Activated CD8-positive, alpha-beta memory T cell treated with anti-CD3 and anti-CD28 coated beads for 4 hours (primary cell): ENCODE measurements at places on chromosomes 7 and 10.

DNA sequence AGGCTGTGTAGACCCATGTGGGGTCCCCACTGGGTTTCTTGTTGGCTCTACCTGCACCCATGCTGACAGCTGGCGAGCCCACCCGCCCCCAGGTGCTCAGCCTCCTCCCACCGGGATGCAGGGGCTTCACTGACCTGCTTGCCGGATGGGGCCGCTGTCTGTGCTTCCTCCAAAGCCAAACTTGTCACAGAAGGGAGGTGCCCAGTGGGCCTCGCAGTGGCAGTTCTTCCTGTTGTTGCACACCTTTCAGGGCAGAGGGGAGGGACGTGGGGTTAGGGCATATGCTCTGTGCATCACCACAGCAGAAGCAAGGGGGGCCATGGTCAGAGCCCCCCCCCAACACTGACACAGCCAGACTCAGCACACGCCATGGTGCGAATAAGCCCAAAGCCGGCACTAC lies 146.5 kb downstream of the FANK1 start:
- DNase-seq: no peak

DNA sequence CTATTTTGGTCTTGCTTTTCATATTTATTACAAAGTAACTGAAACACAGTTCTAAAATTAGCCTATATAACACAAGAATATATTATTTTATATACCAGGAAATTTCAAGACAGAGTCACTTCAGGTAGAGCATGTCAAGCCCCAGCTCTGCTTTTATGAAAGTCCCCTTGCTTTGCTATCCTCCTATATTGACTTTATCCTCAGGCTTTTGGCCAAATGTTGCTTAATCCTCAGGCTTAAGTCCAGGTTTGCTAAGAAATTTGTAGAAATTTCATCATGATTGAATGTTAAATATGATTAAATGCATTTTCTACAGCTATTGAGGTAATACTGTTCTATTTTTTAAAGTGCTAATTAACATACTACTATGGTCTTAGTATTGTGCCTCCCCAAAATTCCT lies 227.6 kb downstream of the FZD1 start:
- no peak for DNase-seq

- no peak for DNase-seq
These were observed 34.5 kb downstream of the DOCK1 start for GRCh38 chr10:126939706-126940105.

- DNase-seq: no peak
These were observed 64.9 kb downstream of the MYL10 start for GRCh38 chr7:101563943-101564777.

GRCh38 chr10:52940921-52941320 lies 168.3 kb upstream of the MBL2 start:
- no peak for DNase-seq

- no peak for DNase-seq
These were observed 5.1 kb upstream of the FAM133B start for GRCh38 chr7:92595281-92595680.

- no peak for DNase-seq
These were observed 10.5 kb upstream of the SRPK2 start for GRCh38 chr7:105399043-105399725.

GRCh38 chr7:16822029-16822428 lies 17.2 kb upstream of the AGR2 start:
- DNase-seq: no peak

DNA sequence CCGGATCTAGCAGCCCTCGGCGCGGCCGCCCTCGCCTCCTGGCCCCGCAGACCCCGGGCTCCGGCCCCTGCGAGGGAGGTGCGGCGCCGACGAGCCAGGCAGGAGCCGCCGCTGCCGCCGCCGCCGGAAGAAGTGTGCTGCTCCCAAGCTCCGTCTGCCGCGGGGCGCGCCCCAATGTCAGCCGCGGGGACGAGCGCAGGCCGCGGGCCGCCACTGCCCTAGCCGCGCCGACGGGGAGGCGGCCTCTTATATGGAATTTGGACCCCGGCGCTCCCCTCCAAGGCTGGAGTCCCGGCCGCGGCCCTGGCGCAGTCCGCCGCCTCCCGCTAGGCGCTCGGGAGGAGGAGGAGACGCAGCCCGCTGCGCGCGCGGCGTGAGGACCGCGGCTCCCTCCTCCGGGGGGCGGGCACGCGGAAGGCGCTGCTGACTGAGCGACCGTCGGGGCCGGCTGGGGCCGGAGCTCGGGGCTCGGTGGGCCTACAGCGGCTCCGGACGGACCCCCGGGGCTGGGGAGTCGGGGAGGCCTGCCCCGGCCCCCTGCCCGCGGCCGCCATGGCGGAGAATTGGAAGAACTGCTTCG lies at the start of gene TRIM8:
Gene TRIM8 (plus strand): TSS at position 414 of the 580 bp plus-strand sequence. CDS start 139 bp downstream, at position 553.
- no peak for DNase-seq

- no peak for DNase-seq
These were observed 165.8 kb downstream of the CCSER2 start for GRCh38 chr10:84493951-84494848.

DNA sequence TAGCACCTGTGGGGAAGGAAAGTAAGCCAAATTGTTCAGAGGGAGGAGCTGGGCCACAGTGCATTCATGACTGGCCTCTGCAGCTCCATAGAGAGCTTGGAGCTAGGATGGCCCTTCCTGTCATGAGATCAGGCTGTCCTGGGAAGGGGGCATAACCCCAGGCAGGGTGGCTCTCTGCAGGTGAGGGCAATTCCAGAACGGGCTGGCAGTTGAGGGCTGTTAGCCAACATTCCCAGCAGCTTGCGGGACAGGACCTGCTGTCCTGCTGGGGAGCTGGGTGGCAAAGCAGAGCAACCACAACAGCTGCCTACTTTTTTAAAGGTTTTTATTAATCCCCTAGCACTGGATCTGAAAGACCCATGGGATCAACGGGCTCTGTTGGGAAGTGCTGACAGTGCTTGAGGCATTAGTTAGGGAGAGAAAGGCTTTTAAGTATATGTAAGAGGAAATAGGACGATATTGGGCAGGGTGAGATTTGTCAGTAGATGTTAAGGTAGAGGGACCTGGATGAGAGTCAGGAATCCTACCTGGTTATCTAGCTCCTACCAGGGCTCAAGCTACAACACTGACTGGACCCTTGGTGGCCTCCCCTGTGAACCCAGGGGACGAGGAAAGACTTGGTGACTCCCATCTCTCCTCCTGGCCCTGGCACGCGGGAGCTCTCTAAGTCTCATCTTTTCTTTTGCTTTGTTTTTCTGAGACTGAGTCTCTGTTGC lies 77.8 kb downstream of the NAMPT start:
- no peak for DNase-seq

DNA sequence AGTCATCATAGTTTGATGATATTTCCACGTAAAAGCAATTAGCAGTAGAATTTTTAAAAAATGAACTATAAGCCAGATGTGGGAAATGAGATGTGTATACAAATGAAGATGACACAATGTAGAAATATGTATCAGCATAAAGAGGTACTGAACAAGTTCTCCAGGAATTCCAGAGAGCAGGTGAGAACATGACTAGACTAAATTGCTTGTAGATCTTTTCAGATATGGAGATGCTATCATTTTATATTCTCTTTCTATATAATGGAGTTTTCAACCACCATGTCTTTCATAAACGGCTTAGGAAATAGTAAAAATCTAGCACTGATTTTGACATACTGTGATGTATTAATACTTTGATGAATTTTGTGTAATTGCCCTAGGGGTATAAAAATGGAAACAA lies 130.9 kb downstream of the SEMA3D start:
- no peak for DNase-seq

DNA sequence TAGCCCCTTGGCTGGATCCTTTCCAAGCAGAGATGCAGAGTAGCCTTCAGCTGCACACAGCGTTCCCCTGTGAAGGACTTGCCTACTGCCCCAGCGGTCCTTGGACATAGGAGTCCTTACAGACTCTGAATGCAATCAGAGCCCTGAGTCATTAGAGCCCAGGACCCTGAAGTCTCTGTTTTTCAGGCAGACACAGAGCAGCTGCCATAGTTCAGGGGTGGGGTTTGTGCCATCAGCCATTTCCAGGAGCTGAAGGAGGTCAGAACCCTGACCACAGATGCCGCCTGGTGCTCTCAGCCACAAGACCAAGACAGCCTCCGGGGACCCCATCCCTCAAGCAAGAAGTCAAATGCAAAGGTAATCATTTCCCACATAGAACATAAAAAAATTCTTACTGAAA lies 32.8 kb upstream of the WDFY4 start:
- no peak for DNase-seq

GRCh38 chr7:45187089-45187945 lies 29.7 kb downstream of the RAMP3 start:
- no peak for DNase-seq

DNA sequence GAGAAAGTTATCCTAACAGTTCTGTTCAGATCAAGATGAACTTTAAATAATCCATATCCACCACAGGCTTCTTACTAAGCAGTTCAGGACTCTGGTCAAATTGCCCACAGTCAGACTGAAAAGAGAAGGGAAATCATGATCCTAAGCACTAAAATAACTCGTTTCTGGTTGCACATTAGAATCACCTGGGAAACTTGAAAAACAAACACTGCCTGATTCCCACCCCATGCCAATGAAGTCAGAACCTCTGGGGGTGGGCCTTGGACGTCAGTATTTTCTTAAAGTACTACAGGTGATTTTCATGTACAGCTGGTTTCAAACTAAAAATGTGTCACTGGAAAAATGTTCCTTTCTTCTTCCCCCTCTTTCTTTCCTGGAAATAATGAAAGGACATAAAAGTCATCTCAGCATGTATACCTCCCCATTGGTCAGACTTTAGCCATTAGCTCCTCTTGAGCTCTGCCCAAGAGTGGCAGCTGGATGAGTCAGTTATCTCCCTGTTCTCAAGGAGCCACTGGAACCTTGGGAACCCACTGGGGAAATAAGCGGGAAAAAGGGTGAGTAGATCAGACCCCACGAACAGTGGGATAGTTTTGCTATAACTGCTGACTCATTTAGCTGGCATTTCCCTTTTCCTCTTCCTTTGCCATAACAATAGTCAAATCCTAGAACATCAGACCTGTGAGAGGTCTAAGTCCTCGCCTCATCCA lies 75.3 kb upstream of the IL6 start:
- no peak for DNase-seq

DNA sequence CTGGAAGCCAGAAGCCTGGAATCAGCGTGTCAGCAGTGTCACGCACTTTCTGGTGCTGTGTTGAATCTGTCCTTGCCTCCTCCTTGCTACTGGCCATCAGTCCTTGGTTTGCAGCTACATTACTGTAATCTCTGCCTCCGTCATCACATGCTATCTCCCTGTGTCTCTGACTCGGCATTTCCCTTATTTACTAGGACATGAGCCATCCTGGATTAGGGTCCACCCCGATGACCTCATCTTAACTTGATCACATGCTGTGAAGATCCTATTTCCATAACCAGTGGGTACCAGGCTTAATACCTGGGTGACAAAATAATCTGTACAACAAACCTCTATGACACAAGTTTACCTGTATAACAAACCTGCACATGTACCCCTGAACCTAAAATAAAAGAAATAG lies 518.0 kb upstream of the KLF6 start:
- no peak for DNase-seq

GRCh38 chr10:121183236-121183635 lies 332.1 kb downstream of the WDR11 start:
- no peak for DNase-seq

DNA sequence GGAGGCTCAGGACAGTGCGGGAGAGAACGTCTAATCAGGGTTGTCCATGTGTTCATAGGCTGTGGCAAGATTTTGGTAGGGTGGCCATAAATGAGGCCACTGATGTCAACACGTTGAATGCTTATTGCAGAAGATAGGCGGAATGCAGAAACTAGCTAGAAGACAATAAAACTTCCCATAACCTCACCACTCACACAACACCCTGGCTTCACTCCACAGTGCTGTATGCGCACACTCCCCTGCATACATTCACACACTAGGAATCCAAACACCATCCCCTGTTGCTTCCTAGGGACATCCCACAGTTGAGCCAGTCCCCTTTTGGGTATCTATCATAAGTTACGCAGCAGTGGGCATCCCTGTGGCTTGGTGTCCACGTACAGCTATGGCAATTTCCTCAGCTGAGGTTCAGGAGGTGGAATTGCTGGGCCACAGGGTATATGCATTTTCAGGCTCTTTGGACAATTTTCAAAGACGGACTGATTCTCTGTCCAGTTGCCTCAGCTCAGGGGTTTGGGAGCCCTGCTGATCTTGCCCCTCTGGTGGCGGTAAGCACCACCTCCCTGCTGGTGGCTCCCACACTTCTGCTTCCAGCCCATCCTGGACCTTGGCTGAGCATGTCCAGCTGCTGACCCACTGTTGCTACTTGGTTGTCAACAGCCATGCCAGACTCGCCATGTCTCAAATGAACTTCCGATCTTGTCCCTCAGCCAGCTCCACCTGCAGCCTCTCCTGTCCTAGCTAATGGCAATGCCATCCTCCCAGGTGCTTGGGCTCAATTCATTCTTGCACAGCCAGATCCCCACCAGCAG lies 36.4 kb downstream of the CDH23 start:
- no peak for DNase-seq
